ENCODE measurements at places on chromosomes 7 and 10.

DNA sequence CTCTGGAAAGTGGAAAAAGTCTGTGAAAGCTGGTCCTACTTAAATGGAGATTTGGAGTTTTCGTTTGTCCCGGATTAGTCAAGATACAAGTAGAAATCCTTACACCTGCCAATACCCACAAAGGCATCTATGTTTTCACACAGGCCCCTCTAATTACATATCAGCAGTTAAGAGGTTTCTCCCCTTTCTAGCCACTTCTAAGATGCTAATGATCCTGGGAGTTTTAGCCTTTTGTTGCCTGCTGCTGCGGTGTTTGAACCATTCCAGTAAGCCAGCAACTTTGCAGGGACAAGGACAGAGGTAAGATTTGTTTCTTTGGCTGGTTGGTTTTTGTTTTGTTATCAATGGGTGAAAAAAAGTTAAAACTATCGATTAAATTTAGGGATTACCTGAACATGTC, 5.8 kb upstream of the C1QL3 start:
- DNase-seq: no peak

DNA sequence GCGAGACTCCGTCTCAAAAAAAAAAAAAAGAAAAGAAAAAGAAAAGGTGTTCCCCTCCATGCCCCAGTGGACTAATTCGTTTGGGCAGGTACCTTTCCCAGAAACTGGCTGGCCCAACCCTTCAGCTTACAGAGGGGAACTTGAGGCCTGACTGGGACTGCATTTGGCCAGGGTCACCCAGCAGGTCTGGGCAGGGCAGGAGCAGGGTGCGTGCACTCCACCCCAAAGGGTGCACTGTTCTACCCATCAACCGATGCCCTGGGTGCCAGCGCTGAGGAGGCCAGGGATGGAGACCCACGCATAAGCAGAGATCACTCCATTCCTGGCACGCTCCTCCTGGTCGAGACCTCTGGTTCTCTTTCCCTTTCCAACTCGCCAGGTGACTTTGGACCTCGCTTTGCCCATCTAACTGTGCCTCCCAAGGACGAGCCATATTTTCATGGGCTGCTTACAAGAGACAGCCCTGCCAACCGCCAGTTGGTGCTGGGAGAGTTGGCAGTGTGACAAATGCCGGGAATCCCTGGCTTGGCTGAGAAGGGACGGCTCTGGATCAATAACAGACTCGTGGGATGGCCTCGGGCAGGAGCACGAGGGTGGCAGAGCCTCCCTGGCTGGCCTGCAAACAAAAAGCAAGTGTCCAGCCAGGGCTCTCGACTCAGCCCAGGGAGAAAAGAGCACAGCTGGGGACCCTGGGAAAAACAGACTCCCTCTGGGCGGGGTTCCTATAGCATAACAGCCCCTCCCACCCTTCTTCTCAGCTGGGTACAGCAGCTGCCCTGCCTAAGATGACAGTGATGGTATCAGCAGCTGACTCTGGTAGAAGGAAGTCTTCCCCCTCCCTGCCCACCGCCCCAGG, 7.9 kb downstream of the HSPB1 start:
- no peak for DNase-seq

- DNase-seq: no peak
Measured at GRCh38 chr7:117385363-117386109, 41.8 kb downstream of the ASZ1 start.

- peak; percentile 23 for DNase-seq
Measured at GRCh38 chr7:104983076-104983577, 30.9 kb upstream of the KMT2E start.

GRCh38 chr10:70782086-70782745, 3.0 kb downstream of the TBATA start:
- DNase-seq: no peak

Measured in activated CD8-positive, alpha-beta T cell treated with anti-CD3 and anti-CD28 coated beads, Interleukin-2, amount 10 ng/mL, durations not matched to agents 7 days and 5 days (primary cell).